ENCODE measurements at places on chromosomes 1 and 21.

DNA sequence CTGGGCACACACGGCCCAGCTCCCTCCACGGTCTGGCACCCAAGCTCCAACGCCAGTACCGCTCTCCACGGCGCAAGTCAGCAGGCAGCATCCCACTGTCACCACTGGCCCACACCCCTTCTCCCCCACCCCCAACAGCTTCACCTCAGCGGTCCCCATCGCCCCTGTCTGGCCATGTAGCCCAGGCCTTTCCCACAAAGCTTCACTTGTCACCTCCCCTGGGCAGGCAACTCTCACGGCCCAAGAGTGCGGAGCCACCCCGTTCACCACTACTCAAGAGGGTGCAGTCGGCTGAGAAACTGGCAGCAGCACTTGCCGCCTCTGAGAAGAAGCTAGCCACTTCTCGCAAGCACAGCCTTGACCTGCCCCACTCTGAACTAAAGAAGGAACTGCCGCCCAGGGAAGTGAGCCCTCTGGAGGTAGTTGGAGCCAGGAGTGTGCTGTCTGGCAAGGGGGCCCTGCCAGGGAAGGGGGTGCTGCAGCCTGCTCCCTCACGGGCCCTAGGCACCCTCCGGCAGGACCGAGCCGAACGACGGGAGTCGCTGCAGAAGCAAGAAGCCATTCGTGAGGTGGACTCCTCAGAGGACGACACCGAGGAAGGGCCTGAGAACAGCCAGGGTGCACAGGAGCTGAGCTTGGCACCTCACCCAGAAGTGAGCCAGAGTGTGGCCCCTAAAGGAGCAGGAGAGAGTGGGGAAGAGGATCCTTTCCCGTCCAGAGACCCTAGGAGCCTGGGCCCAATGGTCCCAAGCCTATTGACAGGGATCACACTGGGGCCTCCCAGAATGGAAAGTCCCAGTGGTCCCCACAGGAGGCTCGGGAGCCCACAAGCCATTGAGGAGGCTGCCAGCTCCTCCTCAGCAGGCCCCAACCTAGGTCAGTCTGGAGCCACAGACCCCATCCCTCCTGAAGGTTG, 97.6 kb downstream of the PIK3R3 start:
- DNase-seq, result no peak

DNA sequence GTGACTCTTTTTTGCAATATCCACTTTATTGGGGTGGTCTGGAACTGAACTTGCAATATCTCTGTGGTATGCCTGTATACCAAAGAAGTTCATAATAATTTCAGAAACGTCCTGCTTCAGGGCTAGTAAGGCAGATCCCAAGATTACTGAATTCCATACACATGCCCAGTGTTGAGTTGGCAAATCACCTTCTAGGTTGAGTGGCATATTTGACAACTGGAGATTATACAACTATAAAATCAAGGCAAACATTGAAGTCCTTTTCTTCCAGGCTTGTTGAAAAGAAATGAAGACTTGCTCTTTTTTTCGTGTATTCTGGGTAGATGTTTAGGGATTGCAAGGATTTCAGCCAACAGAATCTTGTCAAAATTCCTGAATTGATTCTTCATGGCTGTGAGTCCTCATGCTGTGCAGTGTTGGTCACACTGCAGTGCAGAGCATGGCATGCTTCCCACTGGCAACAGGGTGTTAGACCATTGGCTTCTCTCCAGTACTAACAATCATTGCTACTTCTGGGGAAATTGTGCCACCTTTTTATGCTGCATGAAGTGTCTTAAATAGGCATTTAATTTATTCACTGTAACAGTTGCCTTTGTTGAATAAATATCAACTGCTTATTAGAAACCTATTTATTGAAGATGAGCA, 367.1 kb upstream of the ADGRL4 start:
- no peak for DNase-seq

GRCh38 chr21:16767201-16767600, 745.6 kb upstream of the CXADR start:
- DNase-seq, result no peak

GRCh38 chr1:177185209-177185608, 14.5 kb downstream of the BRINP2 start:
- no peak for DNase-seq

DNA sequence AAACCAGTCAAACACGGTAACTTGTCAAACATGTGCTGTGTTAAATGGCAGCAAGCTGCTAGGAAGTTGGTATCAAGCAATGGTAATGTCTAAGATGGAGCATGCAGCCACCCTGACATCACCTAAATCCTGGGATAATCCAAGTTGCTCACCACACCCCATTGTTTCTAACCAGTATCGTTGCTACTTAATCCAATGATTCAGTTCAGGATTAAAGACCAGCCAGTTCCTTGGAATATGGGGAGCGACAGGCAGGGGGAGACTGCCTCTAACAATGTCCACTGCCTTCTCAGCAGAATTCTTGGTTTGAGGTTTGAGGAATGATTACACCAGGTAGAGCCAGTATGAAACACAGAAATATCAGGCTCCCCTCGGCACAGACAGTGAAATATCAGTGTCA, 122.1 kb upstream of the IFFO2 start:
- no peak for DNase-seq

GRCh38 chr1:65527190-65527589, 106.7 kb downstream of the LEPR start:
- no peak for DNase-seq

- no peak for DNase-seq
These were observed at the start of gene ADAM30 for GRCh38 chr1:119896303-119896702. Gene ADAM30, minus strand, starts transcription at chr1:119896515. Its CDS starts 179 bp downstream, at chr1:119896336.

Data from uterus (tissue), 4 donors.